ENCODE measurements at places on chromosomes 2 and 18.

- no peak for DNase-seq
Observed at GRCh38 chr2:206867006-206867405, 72.3 kb upstream of the CPO start.

- DNase-seq: no peak
Observed at GRCh38 chr2:163667064-163667887, 68.5 kb downstream of the FIGN start.

DNA sequence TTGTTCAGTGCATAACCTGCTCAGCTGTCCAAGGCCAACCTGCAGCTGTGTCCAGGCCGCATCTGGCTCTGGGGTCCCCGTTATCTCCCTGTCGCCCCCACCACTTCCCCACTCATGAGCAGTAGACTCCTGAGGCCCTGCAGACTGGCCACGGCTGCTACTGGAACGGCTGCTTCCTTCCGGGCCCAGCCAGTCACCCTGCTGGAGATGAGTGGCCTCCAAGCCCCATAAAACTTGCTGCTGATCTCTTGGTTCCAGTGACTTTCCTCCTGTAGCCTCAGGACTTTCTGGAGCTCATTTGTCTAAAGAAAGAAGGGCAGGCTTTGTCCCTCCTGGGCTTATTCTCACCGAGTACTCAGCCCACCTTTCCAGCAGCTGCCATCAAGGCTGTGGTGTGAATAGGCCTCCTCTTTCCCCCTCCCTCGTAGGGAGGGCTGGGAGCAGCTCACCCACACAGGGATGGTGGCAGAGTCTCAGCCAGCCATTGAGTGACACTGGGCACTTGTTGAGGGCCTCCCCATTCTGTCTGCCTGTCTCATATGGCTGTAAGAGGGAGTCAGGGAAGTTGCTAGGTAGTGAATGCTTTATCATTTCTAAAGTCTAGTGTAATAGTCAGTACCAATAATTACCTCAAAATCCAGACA, 257.3 kb downstream of the MYCN start:
- no peak for DNase-seq

DNA sequence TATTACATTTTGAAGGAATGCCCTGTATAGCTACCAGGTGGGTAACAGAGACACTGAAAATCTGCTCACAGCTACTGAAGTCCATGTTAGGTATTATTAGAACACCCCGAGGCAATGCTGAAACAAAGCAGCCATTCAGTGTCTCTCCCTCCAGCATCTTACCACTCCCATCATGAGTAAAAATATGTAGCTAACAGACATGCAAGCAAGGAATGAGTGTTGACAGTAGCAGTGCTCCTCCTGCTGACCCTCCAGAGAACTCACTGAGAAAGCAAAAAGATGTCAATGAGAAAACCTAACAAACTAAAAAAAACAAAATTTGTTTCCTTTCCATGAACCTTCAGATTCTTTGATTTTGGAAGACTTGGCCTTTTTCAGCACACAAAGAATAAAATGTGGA, 393.9 kb downstream of the LRRTM1 start:
- no peak for DNase-seq

GRCh38 chr2:9336241-9336575, 87.1 kb downstream of the ITGB1BP1 start:
- DNase-seq: no peak

GRCh38 chr18:13543144-13543543, 183.2 kb downstream of the FAM210A start:
- DNase-seq: no peak

DNA sequence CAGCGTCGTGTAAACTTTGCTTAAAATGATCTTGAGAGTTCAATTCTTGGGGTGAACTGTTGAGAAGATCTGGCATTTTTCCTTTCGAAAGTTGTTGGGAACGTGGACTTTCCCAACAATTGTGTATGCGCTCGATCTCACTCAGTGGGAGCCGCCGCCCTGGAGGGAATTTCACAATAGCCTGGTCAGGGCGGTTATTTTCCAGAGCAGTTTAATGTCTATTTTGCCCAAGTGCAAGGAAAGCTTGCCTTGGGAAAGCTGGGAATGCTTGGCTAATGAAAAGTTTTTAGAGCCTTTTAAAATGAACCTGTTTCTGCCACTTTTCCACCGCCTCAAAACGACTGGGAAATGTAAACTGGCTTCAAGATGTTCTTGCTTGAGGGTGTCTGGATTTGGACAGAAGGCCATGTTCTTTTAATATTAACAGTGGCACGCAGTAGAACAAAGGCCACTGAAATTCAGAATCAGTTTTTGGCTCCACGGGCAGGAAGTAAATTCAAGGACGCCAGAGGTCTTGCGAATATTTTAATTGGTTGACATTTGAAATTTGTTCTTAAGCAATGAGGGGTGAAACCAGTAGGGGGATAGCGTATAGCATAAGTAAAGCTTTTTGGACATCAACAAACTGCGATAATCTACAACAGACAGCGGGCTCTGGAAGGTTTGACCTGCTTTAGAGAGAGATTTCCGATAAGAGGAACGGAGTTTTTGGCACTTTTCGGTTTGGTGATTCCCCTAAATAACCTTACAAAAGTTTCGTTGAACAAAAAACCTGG, 1.2 kb downstream of the CFLAR start:
- DNase-seq: no peak

DNA sequence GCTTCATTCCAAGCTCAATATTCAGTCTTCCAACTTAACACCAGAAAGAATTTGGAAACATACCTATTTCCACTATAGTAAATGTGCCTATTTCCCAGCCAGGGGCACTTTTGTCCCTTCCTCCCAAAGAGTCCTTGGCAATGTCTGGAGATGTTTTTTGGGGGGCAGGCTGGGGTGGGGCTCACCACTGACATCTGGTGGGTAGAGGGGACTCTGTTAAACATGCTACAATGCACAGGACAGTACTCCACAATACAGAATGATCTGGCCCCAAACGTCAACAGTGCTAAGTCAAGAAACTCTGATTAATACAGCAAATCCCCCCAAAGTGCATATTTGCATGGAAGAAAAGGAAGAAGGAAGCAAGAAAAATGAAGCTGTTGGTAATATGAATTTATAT, 61.7 kb downstream of the SMIM21 start:
- DNase-seq: no peak

GRCh38 chr2:56008661-56009431, 85.3 kb upstream of the EFEMP1 start:
- no peak for DNase-seq

GRCh38 chr2:218194880-218195279, 22.1 kb upstream of the ARPC2 start:
- DNase-seq: no peak

- no peak for DNase-seq
Observed at GRCh38 chr2:208150956-208151355, 5.0 kb upstream of the CRYGB start.

- DNase-seq: no peak
Observed at GRCh38 chr2:11097038-11097720, 58.1 kb upstream of the SLC66A3 start.

GRCh38 chr2:1736997-1737480, 7.3 kb downstream of the PXDN start:
- DNase-seq: no peak

GRCh38 chr2:47274054-47274782, 119.1 kb upstream of the STPG4 start:
- DNase-seq: no peak

- DNase-seq: no peak
Observed at GRCh38 chr18:46322411-46322891, 218.3 kb downstream of the HAUS1 start.

- DNase-seq: no peak
Observed at GRCh38 chr2:24898122-24899109, 21.6 kb downstream of the ADCY3 start.

GRCh38 chr18:62848946-62849345, 133.6 kb downstream of the PHLPP1 start:
- DNase-seq: no peak

DNA sequence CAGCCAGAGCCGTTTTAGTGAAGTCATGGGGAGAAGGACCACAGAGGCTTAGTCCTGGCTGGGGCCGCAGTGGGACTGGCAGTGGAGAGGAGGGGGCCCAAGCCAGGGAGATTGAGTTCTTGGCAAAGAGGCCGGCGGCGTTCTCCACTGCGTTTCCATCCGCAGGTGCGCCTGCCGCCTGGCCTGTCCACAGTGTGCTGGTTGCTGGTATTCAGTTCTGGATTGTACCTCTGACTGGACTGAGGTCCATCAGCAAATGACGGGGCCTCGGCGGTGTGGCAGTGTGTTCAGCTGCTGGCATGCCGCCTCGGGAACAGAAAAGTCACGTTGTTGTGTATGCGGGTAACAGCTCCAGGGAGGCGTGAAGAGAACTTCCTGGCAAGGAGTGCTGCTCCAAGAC, 36.8 kb downstream of the LRRFIP1 start:
- no peak for DNase-seq

- DNase-seq: no peak
Observed at GRCh38 chr2:160222546-160223283, 22.6 kb upstream of the ITGB6 start.

DNA sequence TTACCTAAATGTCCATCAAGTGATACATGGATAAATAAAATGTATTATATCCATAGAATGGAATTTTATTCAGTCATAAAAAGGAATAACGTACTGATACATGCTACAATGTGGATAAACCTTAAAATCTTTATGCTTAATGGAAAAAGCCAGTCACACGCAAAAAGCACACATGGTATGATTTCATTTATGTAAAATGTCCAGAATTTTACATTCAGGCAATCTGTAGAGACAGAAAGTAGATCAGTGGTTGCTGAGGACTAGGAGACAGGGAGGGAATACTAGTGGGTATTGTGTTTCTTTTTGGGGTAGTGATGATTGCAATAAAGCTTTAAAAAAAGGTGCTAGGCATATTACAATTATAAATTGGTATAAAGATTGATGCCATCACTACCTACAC, 30.7 kb upstream of the CD302 start:
- no peak for DNase-seq

DNA sequence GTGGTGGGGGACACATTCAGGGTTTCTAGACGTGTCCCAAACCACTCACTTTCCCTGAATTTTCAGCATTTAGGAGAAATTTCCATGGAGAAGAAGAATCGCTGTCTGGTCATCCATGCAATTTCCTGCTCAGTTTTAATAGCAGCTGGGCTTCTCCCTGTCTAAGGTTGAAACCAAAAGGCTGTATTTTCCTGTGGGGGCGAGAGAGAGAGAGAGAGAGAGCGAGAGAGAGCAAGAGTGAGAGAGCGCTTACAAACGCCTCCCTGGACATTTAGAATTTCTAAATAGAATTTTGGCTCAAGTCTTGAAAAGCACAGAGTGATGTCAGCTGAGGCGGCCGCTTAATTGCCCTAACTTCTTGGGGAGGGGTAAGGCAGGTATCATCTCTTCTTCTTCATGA, 110.8 kb downstream of the SETBP1 start:
- no peak for DNase-seq

- DNase-seq: no peak
Observed at GRCh38 chr18:76459687-76460350, 35.2 kb downstream of the ZNF516 start.

- DNase-seq: no peak
Observed at GRCh38 chr18:40380686-40381439, 1574.2 kb upstream of the PIK3C3 start.

DNA sequence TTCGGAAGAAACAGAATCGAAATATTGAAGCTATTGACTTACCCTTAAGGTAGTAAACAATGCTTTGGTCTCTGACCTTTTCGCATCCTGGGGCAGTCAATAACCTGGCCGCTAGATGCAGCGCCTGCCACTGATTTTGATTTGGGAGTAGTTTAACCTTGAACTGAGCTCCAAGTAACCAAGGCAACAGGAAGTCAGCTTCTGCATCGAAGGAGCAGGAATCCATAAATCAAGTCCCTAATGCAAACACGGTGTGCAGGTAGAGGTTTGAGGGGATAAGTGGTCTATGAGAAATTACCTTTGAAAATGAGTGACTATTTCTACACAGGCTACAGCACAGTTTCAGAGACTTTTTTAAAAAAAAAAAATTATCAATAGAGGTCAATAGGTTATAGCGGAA, 353.5 kb downstream of the SETBP1 start:
- DNase-seq: no peak

DNA sequence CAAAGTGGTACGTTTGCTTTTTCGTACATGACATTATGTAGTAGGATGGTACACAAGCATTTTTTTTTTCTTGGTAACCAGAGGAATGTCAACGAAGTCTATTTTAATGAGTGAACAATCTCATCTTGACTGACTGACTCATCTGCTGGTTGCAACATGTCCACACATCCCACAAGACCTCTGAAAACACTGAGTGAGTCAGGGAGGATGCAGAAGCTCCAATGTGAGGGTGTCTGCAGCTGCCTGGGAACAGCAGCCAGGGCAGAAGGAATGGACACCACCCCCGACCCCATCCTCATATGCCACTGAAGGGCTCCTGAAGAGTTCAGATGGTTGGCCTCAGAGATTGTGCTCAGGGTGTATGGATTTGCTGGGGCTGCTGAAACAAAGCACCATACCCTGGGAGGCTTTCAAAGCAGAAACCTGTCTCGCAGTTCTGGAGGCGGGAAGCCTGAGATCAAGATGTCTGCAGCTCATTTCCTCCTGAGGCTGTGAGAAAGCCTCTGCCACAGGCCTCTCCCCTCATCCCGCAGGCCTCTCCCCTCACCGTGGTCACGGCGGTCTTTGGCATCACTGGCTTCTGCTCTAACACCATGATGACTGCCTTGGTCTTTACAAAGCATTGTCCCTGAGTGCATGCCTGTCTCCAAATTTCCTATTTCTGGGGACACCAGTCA, 124.6 kb downstream of the LRATD1 start:
- DNase-seq: no peak

DNA sequence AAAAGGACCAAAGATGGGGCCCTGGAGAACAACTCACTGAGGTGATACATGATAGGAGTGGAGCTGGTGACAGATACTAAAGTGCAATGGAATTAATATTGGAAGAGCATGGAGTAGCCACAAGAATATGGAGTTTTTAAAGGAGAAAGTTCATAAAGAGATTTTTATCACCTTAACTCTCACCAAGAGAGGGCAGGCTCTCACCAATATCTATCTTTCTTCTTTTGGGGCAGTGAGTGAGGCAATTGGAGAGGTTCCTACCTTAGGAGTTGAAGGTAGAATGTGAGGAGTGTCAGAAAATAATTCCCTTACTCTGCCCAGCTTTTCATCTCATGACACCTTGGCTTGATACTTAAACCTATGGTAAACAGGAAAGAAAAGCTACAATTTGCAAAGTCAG, 233.7 kb upstream of the CWC22 start:
- DNase-seq: no peak

DNA sequence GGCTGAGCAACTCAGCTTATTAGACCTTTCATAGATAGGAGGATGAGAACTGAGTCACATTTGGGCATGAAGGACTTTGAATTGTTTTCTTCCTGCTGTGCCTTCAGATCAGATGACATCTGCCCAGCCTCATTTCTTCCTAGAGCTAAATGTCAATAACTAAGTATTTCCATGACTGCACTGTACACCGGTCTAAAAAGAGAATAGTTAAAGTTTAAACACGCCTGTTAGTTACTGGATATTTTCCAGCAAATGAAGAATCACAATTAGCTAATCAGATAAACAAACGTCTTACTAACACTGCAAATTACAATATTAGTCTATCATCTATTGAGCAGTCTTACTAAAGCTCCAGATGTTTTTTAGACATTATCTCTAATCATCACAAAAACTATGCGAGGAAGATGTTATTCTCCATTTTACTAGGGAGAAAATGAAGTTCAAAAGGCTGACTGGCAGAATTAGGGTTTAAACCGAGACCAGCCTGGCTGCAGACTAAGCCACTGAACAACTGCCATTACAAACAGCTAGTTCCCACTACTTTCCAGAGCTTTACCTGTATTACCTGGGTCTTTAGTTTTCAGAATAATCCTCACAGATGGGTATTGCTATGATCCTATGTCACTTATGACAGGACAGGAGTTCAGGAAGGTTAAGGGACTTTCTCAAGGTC, 69.4 kb upstream of the ZNF397 start:
- no peak for DNase-seq
